ENCODE measurements at places on chromosomes 7 and 10. TPM values are rescaled to one million over a fixed set of nuclear protein-coding genes. Genes with fewer than 3 reads are reported as not detected.

GRCh38 chr10:133444342-133445267 is 9.1 kb upstream of the SCART1 start:
- no peak overlapping the region for H3K4me3 ChIP-seq
- no peak overlapping the region for H3K27ac ChIP-seq
- DNase-seq = no peak
- no peaks in the 10 kb centered on the region for H3K4me1 ChIP-seq
- no peaks in the 10 kb centered on the region for H3K27me3 ChIP-seq

DNA sequence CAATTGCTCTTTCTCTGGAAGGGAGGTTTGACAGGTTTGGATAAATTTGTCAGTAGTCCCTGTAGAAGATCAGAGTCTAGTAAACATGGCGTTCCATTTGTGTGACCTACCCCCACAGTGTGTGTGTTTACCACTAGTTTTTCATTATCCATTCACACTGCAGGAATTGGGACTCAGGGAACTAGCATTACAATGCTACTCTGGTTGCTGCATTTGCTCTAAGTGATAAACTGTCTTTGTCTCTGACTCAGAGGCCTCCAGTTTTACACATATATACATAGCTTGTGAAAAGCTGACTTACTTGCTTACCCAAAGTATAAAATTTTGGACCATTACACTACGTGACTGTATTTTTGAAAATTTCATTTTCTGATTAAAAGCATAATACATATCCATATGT is 1604.0 kb downstream of the REEP3 start:
- H3K27ac ChIP-seq = no peak overlapping the region
- no peaks in the 10 kb centered on the region for H3K27me3 ChIP-seq
- no peak overlapping the region for H3K4me3 ChIP-seq
- no peaks in the 10 kb centered on the region for H3K36me3 ChIP-seq
- no peaks in the 10 kb centered on the region for H3K4me1 ChIP-seq

DNA sequence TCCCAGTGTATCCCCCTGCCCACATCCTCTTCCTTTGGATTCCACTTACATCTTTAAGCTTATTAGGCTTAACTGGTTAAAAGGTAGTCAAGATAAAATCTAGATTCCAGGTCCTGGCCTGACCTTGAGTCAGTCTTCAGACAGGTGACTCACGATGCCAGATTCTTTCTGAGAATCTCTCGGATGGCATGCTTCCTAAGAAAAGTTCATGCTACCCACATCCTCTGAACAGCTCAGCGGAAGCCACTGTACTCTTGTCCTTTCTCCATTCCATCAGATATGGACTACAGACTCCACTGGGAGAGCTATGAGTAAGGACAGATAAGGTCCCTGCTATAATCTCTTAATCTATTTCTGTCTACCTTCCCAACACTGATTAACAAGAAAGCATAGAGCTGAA is 43.4 kb downstream of the DNMBP start:
- H3K27ac ChIP-seq = no peak overlapping the region
- H3K4me3 ChIP-seq = no peak overlapping the region
- H3K27me3 ChIP-seq = no peaks in the 10 kb centered on the region
- peak; percentile 78 for DNase-seq

- H3K27me3 ChIP-seq = no peaks in the 10 kb centered on the region
- peaks cover 9% of the 10 kb centered on the region for H3K36me3 ChIP-seq
- peak; percentile 75 for DNase-seq
- H3K4me1 ChIP-seq = peaks cover 1% of the 10 kb centered on the region
Observed at GRCh38 chr10:16756561-16757221, 60.5 kb downstream of the RSU1 start.

- DNase-seq = no peak
- H3K27ac ChIP-seq = peak overlapping the region; percentile 6
- H3K36me3 ChIP-seq = no peaks in the 10 kb centered on the region
- H3K4me3 ChIP-seq = no peak overlapping the region
- H3K27me3 ChIP-seq = no peaks in the 10 kb centered on the region
- H3K4me1 ChIP-seq = peaks cover 4% of the 10 kb centered on the region
Observed at GRCh38 chr10:14751014-14751896, 23.4 kb downstream of the FAM107B start.

The LGI1 gene
- not detected for total RNA-seq

- H3K27ac ChIP-seq = no peak overlapping the region
- H3K4me3 ChIP-seq = no peak overlapping the region
Observed at GRCh38 chr10:11499425-11500071, 111.9 kb downstream of the USP6NL start.

The ANKRD1 gene
- total RNA-seq = 10.8 TPM

The CDHR3 gene
- total RNA-seq = 1.7 TPM

GRCh38 chr10:102313221-102313896 is 68.0 kb downstream of the GBF1 start:
- no peaks in the 10 kb centered on the region for H3K27me3 ChIP-seq
- H3K4me3 ChIP-seq = no peak overlapping the region
- peak overlapping the region; percentile 20 for H3K27ac ChIP-seq
- H3K4me1 ChIP-seq = peaks cover 25% of the 10 kb centered on the region
- DNase-seq = no peak

DNA sequence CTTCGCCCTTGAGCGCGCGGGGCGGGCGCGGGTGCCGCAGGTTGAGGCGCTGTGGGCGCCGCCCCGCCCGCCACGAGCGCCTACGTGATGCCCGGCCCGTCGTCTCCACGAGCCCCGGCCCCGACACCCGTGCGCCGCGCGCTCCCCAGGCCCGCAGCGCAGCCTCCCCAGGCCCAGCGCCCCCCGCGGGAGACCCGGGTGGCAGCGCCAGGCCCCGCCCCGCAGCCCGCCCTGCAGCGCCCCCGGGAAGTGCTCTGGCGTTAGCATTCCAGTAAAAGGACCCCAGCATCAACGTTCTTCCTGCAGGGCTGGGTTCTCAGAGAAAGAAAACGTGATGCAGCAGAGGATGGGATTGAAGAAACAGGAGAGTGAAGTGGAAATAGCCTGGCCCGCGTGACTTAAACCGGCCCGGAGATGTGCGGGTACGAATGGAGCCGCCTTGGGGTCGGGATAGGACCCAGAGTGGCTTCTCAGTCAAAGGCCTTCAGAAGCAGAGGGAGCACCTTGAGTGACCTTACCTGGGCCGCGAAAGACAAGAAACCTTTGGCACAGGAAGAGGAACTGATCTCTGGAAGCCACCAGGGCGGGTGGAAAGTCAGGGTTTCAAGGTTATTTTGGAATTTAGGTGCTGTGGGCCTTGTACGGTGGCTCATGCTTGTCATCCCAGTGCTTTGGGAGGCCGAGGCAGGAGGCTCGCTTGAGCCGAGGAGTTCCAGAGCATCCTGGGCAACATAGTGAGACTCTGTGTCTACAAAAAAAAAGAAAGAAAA is 1.8 kb downstream of the PFKP start:
- no peaks in the 10 kb centered on the region for H3K27me3 ChIP-seq
- peak; percentile 27 for DNase-seq
- H3K27ac ChIP-seq = peak overlapping the region; percentile 94
- peaks cover 36% of the 10 kb centered on the region for H3K36me3 ChIP-seq
- H3K4me3 ChIP-seq = peak overlapping the region; percentile 100

The LCOR gene
- total RNA-seq = 36.9 TPM

- H3K27ac ChIP-seq = peak overlapping the region; percentile 30
- H3K27me3 ChIP-seq = no peaks in the 10 kb centered on the region
- DNase-seq = no peak
- peak overlapping the region; percentile 20 for H3K4me3 ChIP-seq
Observed at GRCh38 chr10:73097305-73097670, 622 bp upstream of the P4HA1 start.

Measured in IMR-90 (cell line).